ENCODE measurements at places on chromosomes 1 and 21. TPM values are rescaled to one million over a fixed set of nuclear protein-coding genes. Genes with fewer than 3 reads are reported as not detected.

DNA sequence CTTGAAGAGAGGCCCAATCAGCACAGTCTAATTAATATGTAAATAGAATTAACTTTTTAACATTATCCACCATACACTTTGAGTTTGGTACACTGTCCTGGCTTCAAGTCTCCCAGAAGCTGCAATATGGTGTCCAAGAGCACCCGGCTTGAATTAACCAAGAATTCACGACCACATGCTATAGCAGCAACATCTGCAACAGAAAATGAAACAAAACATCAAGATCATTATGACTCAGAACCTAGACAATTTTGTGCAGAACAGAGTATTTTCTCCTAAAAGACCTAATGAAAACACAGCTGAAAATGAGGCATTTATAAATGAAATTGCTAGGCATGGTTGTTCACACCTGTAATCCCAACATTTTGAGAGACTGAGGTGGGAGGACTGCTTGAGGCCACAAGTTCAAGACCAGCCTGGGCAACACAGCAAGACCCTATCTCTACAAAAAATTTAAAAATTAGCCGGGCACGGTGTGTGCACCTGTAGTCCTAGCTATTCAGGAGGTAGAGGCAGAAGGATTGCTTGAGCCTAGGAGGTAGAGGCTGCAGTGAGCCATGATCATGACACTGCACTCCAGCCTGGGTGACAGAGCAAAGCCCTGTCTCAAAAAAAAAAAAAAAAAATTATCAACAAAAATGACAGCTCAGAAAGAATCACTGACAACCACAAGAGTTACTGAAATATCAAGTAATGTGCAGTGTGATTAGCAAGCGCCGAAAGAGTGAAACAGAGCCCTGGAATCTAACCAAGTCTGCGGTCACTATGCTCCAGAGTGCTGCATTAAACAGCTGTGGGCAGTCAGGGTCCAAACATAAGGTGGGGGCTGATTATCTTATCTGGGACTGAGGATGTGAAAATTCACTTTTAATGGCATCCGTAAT is 45.3 kb downstream of the HSF2BP start:
- DNase-seq: peak; percentile 45

The RNU1-3 gene
- 2,678 TPM for total RNA-seq

The SERTAD4 gene
- total RNA-seq: not detected

DNA sequence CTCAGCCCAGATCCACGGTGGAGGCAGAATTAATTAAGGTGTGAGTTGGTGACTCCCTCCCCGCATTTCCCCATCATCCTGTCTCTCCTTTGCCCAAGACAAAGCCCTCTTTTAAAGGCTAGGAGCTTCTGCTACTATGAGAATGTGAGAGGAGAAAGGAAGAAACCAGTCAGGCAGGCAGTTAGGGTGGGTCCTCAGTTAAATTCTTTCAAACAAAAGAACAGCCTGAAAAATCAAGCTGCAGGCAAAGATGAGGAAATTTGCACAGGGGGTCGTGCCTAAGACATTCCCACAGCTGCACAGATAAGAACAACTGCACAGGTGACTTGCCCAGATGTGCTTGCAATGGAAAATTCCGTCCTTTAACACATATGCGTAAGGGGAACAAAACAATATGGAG is 47.6 kb downstream of the SERTAD4 start:
- no peak for DNase-seq

GRCh38 chr1:91879733-91880132 is 6.2 kb downstream of the TGFBR3 start:
- no peak for DNase-seq

DNA sequence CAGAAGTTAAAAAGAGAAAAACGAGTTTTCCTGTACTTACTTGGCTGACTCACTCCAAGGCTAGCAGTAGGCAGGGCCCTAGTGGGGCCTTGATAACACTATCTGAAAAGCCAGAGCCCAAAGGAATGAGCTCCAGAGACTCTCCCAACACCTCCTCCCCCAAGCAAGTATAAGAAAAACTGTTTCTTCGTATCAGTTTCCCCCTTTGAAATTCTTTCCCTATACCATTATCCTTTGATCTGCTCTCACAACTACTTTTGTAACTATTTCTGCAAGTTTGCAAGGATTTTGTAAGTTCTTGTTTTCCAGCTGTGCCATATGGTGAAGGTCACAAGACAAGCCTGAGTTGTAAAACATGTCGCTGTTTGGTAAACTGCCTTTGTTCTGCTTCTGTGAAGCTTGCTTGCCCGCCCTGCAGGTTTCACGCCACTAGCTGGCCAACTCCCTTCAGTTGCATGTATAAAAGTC is 36.5 kb upstream of the KCNJ15 start:
- no peak for DNase-seq
